ENCODE measurements at places on chromosomes 7 and 10. TPM values are rescaled to one million over a fixed set of nuclear protein-coding genes. Genes with fewer than 3 reads are reported as not detected.

GRCh38 chr10:35637462-35637861 lies 4.6 kb downstream of the FZD8 start:
- H3K4me3 ChIP-seq = peak overlapping the region; percentile 54
- H3K27me3 ChIP-seq = peaks cover 43% of the 10 kb centered on the region
- no peak for DNase-seq
- peaks cover 37% of the 10 kb centered on the region for H3K4me1 ChIP-seq
- peak overlapping the region; percentile 11 for H3K27ac ChIP-seq
- H3K36me3 ChIP-seq = no peaks in the 10 kb centered on the region

DNA sequence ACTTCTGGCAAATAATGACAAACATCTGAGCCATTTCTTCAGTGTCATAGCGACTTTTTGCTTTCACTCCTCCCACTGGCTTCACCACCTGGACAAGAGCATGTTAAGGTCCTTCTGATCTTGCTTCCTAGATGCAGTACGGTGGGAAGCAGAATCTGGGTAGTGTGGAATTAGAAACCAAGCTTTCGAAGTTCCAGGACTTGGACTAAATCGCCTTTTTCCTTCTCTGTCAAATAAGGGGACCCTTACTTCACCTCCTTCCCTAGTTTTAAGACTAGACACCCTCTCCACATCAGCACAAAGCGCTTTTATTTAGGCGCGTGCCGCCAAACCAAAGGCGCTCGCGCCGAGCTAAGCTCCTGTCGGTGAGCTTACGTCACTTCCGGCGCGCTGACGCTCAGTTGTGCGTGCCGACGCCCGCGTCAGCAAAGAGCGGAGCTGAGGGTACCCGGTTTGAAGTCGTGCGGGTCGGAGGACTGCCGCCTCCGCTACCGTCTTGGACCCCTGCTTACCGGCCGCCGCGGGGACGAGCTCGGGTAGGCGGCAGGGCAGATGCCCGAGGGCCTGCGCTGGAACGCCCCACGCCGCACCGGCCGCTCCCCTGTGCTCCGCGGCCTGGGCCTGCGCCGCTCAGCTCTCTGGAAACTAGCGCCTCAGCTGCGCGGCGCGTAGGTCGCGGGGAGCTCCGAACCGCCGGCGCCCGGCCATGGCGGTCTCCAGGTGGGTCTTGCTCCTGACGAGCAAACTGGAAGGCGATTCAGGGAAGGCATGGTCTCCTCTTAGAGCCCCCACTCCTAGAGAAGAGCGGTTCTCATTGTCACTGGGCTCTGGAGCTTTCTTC lies at the start of gene BTAF1:
TSS of gene BTAF1 (plus strand) at position 400 of the 841 bp plus-strand sequence. CDS start at position 707, 307 bp downstream.
- peak within 1 kb of the TSS; percentile 80 for H3K4me3 ChIP-seq
- peak; percentile 78 for DNase-seq
- peaks cover 27% of the 10 kb centered on the region for H3K4me1 ChIP-seq
- H3K36me3 ChIP-seq = peaks cover 6% of the 10 kb centered on the region
- peak within 1 kb of the TSS; percentile 100 for H3K27ac ChIP-seq

Gene PITX3
- not detected for total RNA-seq

DNA sequence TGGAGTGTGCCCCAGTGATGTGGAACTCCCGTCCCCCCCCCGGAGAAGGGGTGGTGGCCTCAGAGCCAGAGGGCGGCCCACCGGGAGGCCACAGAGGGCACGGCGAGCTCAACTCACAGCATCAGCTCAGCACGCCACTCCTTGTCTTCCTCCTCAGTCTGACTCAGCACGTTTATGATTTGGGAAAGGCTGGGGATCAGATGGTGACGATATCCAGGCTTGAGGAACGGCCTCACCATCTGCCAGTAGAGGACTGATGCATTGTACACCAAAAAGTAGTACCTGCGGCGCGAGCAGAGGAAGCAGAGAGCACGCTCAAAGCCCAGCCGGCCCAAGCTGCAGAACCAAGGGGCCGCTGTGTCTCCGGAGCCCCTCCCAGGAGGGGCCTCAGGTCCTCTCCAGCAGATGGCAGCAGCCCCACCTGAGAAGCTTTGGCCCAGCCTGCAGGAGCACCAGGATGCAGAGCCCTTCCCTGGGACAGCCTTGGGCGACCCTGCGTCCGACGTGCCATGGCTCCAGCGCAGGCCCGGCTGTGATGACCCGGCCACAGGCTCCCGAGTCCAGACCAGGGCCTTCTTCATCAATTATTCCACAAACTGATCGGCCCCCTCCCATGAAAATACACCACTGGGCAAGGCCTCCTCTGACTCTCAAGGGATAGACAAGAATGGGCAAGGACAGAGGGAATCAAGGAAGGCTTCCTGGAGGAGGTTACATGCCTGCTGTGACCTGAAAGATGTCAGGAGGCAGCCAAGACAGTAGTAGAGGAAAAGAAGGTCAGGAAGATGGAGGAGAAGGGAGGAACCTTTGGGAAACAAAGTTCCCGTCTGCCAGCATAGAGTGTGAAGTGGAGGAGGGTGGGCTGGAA lies 3.7 kb downstream of the CFAP46 start:
- peaks cover 7% of the 10 kb centered on the region for H3K4me1 ChIP-seq
- no peak for DNase-seq
- H3K27ac ChIP-seq = no peak overlapping the region
- no peak overlapping the region for H3K4me3 ChIP-seq
- no peaks in the 10 kb centered on the region for H3K36me3 ChIP-seq

- peaks cover 23% of the 10 kb centered on the region for H3K27me3 ChIP-seq
- no peak for DNase-seq
- no peaks in the 10 kb centered on the region for H3K36me3 ChIP-seq
Observed at GRCh38 chr10:43254199-43254730, 12.6 kb downstream of the RASGEF1A start.

- H3K36me3 ChIP-seq = no peaks in the 10 kb centered on the region
- H3K27me3 ChIP-seq = no peaks in the 10 kb centered on the region
- no peak overlapping the region for H3K27ac ChIP-seq
- DNase-seq = no peak
- no peak overlapping the region for H3K4me3 ChIP-seq
Observed at GRCh38 chr7:144787127-144787526, 48.7 kb downstream of the TPK1 start.

- no peaks in the 10 kb centered on the region for H3K36me3 ChIP-seq
- no peak overlapping the region for H3K27ac ChIP-seq
- peaks cover 84% of the 10 kb centered on the region for H3K27me3 ChIP-seq
- peaks cover 20% of the 10 kb centered on the region for H3K4me1 ChIP-seq
- DNase-seq = no peak
Observed at GRCh38 chr10:101565370-101565900, 22.6 kb downstream of the POLL start.

Gene SCART1
- 4.7 TPM for total RNA-seq

DNA sequence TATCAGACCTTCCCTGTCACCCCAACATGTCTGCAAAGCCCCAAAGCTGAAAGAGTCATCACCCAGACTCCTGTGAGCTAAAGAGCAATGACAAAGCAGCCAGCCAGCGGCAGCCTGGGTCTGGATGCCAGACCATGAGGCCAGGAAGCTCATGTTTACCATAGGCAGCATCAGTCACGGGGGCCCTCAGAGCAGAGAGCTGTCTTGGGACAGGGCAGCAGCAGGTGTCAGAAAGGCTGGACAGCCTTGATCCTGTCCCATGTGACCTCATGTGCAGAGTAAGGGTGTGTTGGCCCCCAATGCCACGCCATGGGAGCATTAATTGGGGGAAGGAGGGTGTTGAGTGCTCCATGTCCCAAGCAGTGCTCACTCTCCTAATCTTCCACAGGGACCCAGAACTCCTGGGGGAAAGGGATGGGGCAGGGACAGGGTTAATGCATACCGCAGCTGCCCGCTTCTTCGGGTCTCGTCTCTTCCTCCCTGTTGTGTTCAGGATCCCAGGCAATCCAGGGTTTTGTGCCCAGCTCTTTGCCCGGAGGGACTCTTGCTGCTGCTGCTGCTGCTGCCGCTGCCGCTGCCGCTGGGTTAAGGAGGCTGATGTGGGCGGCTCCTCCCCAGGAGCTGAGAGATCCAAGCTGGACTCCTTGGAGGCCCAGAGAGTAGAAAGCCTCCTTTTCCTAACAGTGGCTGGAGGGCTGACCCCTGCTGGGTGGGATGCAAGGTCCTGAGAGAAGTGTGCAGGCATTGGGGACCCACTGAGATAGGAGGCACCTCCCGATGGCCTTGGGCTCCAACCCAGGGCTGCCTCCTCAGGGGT lies 7.1 kb downstream of the CCDC201 start:
- no peak overlapping the region for H3K27ac ChIP-seq
- peaks cover 8% of the 10 kb centered on the region for H3K4me1 ChIP-seq
- H3K4me3 ChIP-seq = no peak overlapping the region
- DNase-seq = no peak
- no peaks in the 10 kb centered on the region for H3K36me3 ChIP-seq
- no peaks in the 10 kb centered on the region for H3K27me3 ChIP-seq

DNA sequence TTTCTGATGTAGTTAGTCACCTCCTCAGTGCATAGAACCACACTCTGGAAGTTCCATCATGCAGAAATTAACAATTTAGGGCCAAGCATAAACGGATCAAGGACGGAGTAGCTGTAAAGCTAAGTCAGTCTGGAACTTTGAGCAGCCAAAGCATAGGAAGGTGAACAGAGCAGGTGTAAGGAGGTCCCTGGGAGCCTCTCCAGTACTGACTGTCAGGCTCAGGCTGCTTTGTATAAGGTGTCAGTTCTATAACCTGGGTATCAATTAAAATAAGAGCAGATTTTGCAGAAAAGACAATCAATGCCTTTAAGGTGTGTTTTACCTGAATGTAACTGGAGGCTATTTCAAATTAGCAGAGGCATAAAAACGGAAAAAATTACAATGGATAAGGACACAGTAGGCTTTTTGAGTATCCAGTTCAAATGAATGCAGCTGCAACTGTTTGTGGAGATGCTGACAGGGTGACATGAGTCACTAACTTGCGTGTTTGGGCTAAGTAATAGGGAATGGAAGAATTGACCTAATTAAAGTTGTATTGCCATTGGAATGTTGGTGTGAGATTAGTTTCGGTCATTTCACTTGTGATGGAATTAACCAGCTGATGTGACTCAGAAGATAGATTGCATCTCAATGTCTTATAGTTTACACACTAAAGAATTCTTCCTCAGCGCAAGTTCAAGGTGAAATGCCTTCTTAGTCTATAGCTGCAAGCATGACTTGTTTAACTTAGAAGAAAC lies 417.9 kb upstream of the CNTNAP2 start:
- no peak for DNase-seq
- no peak overlapping the region for H3K27ac ChIP-seq
- H3K36me3 ChIP-seq = no peaks in the 10 kb centered on the region
- H3K27me3 ChIP-seq = no peaks in the 10 kb centered on the region
- H3K4me1 ChIP-seq = no peaks in the 10 kb centered on the region

- H3K36me3 ChIP-seq = peaks cover 9% of the 10 kb centered on the region
- no peak overlapping the region for H3K4me3 ChIP-seq
Observed at GRCh38 chr10:60629332-60629731, 148.9 kb upstream of the CDK1 start.

DNA sequence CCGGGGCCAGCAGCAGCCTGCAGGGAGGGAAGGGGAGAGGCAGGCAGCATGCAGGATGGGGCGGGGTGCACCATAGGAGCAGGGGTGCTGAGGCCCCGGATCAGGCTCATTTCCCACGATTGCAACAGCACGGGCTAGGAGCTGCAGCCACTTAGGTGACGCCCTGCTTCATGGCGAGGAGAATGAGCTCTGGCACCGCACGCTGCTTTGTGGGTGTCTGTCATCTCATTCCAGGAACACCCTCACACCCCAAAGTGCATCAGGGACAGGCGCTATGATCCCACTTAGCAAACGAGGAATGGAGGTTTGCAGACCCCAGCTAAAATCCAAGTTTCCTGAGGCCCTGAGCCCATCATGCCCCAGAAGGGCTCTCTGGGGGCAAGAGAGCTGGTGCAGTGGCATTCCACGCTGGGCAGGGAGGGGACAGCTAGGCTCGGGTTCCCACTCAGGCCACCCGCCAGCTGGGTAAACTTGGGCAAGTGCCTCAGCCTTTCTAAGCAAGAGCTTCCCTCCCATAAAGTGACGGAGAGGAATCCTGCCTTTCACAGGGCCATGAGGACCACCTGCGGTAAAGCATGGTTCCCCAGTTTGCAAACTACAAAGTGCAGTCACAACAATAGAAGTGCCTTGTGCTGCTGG lies 9.3 kb downstream of the KCNH2 start:
- H3K27me3 ChIP-seq = peaks cover 56% of the 10 kb centered on the region
- H3K36me3 ChIP-seq = no peaks in the 10 kb centered on the region
- H3K4me1 ChIP-seq = peaks cover 38% of the 10 kb centered on the region
- no peak overlapping the region for H3K27ac ChIP-seq

DNA sequence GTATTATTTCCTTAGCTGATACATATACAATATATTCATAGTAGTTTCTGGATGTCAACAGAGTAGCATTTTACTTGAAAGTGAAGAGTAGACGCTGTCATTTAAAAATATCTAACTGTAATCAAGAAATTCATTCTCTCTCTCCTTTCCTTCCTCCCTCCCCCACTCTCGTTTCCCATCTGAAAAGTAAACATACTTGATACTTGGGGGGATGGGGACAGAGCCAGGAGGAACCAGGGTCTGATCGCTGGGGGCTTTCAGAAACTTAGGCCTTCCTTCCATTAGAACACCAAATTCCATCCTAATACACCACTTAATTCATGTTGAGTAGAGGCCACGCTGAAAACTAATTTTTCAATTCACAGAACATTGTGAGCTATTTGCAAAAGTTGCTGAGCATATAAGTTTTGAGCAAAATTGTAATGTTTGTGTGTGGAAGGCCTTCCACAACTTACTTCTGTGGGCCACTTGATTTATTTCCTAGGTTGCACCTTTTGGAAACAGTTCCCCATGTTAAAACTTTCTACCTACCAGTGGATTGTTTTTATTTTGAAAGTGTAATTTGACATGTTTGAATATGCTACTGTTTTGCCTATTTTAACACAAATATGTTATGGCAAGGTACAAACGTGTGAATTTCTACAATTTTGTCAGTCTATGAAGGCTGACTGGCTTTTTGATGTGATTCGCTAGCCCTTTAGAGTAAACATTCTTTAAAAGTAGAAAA lies 35.2 kb downstream of the CNPY1 start:
- no peak overlapping the region for H3K27ac ChIP-seq
- no peak for DNase-seq
- H3K27me3 ChIP-seq = peaks cover 99% of the 10 kb centered on the region
- no peaks in the 10 kb centered on the region for H3K36me3 ChIP-seq

DNA sequence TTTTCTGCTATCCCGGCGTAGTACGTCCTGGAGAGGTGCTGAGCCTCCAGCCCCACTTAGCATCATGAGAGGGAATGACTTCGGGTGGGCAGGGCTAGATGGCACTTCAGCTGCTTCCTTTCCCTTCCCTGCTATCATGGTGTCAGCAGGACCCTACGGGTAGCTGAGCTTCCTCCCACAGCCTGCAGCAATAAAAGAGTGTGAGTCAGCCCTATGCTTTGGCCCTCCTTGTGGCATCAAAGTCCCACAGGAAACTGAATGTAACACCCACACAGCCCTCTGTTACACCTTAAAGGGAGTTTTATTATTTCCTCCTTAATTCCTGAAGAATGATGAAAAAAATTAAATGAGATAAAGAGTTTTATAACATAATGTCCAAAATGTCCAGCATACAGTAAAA lies 458.1 kb downstream of the RPS24 start:
- peaks cover 26% of the 10 kb centered on the region for H3K36me3 ChIP-seq
- no peaks in the 10 kb centered on the region for H3K4me1 ChIP-seq
- no peak for DNase-seq
- H3K27me3 ChIP-seq = no peaks in the 10 kb centered on the region
- H3K4me3 ChIP-seq = no peak overlapping the region

DNA sequence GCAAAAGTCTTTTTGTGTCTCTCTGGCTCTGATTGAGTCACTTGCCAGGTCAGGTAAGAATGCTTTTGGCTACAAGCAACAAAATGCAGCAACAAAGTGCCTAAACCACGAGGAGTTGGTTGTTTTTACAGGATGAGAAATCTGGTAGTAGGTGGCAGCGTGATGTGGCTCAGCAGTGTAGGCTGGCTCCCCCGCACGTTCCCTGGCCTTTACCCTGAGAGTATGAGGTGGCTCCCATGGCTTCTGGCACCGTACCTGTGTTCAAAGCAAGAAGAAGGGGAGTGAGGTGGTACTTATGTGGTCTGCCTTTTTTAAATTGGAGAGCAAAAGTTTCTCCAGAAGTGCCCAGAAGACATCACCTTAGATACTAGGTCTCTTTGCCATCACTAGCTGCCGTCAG lies 11.7 kb downstream of the PRKRIP1 start:
- H3K27me3 ChIP-seq = no peaks in the 10 kb centered on the region
- H3K4me1 ChIP-seq = no peaks in the 10 kb centered on the region

Measured in mesothelial cell of epicardium (in vitro differentiated cells).